Hematopoietic multipotent progenitor cell (in vitro differentiated cells): ENCODE measurements at places on chromosomes 1 and 21. TPM values are rescaled to one million over a fixed set of nuclear protein-coding genes. Genes with fewer than 3 reads are reported as not detected.

DNA sequence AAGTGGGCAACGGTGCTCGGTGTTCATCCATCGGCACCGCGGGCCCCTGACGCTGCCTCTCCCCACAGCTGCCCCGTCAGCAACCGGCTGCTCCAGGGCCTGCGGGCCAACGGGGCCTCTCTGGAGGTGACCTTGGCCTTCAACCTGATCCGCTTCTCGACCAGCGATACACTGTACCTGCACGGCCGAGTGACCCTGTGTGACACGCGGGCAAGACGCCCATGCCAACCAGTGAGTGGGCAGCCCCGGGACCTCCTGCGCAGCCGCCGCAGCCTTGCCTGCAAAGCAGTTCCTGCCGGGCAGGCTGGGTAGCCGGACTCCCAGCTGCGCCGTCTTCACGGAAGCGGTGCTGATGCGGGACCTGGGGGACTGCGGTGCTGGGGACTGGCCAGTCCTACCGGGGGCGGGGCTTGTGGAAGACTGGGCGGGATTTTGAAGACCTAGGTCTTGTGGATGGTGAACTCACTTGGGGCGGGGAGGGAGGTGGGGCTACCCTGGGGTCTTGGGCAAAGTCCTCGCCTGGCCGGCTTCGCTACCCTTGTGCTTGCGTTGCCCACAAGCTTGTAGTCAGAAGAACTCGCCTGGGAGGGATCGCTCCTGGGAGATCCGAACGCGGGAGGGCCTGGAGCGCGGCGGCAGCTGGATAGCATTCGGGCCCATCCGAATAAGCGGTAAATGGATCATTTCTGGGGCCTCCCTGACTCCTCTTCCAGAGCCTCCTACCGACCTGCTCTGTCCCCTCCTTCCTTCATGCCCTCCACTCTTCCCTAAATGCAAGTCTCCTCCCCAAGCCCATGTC lies 8.8 kb upstream of the CEP85 start:
- DNase-seq, result peak; percentile 59

DNA sequence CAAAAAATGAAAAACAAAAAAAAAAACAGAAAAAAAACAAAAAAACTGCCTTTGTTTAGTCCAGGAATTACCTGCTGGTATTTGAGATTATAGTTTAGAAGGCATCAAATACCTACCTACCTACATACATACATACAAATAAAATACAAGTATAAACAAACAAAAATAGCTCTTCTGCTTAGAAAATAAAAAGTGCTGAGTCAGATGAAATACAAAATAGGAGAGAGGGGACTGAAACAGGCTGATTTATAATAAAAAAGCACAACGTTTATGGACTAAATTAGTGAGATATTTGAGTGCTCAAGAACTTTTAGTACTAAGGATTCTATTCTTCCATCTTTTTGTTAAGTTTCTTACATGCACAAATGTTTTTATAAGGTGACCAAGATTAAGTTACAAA lies 980.8 kb downstream of the PLA2G4A start:
- no peak for DNase-seq

DNA sequence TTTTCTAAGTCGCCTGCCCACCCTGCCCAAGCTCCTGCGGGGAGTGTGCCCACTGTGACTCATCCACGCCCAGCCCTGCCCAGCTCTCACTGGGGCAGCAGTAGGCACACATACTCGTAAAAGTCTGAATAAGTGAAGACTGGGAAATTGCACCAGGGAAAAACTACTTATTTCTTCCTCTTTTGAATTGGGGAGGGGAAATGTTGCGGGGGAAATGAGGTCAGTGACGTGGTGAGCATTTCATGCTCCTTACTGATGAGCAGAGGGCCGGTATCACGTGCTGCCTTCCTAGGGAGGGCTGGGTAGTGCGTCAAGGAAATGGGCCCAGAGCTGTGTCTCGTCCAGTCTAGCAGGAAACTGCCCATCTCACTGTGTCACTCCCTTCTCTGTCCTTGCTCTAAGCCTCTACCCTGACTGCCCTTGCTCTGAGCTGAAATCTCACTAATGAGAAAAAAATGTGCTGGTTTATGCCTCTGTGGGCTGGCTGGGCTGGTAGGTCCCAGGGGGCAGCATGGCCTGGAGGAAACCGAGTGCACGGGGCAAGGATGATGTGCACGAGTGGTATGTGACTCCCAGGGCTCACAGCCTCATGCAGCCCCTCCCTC lies 13.5 kb upstream of the TNFRSF1B start:
- DNase-seq, result no peak

GRCh38 chr1:154186852-154187501 lies 4.9 kb downstream of the TPM3 start:
- no peak for DNase-seq

- DNase-seq, result peak; percentile 26
Measured at GRCh38 chr1:157279138-157279801, 141.1 kb upstream of the ETV3 start.

DNA sequence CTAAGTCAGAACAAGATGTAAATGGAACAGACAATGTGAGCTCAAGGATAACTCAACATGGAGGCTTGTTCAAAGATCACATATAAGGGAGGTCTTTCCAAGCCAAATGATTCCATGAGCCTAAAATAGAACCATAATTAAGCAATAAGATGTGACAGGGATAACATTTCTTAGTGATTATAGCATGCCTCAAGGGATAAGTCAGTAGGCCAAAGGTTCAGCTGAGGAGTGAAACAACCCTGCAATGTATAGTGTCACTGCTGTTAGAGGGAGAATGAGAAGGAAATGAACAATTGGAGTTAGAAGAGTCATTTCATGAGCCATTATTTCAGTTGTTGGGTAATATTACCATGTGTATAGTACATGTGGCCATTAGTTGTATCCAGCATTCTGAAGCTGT lies 25.0 kb downstream of the GORAB start:
- DNase-seq, result no peak

FAM72C gene
- not detected for total RNA-seq
